ENCODE measurements at places on chromosomes 5 and 9.
A peak's percentile ranks its signal among the peaks of the same experiment; 100 is the strongest.

GRCh38 chr5:26856238-26856637 lies 182.1 kb downstream of the CDH9 start:
- no peak for DNase-seq

GRCh38 chr9:114146735-114147134 lies 8.6 kb upstream of the COL27A1 start:
- DNase-seq = no peak

DNA sequence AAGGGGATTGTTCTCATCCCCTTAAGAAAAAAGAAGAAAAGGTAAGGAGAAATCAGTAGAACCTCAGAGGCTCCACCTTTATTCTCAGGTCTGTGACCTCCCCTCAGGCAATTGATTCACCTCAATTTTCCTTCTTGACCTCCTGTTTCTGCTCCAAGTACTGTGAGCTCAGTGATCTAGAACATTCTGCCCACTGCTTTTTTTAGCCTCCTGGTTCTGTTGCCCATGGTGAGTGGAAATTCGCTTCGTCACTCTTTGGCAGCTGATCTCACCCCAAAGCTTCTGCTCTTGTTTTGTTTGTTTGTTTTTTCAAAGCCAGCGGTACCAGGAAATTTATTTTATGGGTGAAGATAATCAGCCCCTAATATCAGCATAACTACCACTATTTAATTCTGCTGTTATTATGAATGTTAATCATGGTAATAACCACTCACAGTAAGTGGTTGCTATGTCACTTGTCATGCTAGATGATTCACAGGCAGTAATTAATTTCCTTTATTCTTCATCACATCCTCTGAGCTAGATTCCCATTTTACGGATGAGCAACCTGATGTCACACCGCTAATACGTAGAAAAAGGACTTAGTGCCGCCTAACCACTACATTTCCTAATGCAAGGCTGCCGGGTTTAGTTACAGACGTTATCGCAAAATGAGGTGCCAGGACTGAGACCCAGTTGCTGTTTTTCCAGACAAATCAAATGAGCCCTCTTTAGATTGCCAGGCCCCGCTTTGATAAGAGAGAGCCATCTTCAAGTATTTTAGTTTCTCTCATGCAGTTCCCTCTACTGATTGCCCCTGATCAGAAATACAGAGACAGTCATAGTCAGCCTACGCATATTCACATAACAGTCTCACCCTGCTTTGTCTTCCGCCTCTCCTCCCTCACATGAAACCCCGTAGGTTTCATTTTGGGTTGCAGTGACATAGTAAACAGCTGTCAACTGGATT lies 78.2 kb downstream of the CYFIP2 start:
- no peak for DNase-seq

DNA sequence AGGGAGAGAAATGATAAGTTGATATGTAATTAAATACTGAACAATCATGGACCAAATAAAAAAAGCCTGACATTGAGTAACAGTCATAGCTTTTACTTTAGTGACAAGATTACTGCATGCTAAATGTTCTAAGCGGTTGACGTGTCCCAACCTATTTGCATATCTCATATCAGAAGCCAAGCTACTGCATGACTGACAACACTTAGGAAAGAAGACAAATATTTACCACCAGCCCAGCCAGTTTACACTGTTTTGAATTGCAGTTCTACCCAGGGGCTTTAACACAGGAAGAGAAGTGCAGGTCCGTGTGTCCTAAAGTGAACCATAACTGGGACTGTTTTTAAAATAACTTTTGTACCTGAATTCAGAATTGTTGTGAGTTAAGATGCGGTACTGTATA lies 219.9 kb downstream of the PRDM9 start:
- peak; percentile 81 for DNase-seq

DNA sequence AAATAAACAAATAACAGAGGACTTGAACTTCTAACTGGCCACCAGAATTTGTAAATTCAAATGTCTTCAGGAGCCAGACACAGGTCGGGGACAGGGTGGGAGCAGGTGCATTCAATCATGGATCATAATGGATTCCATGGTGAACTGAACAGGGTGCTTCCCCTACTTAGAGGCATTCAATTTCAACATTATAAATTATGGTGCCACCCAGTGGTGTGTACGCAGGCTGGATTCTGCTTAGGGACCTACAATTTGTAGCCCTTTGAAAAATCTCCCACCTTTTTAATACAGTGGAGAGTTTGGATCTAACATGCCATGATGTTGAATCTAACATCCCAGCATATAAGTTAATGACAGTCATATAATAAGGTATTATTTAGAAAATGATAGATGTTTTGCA lies 22.3 kb downstream of the KLF9 start:
- DNase-seq = no peak

- no peak for DNase-seq
Observed at GRCh38 chr9:6410633-6411032, 2.4 kb upstream of the UHRF2 start.

GRCh38 chr9:32351845-32352244 lies 32.6 kb upstream of the ACO1 start:
- DNase-seq = no peak

DNA sequence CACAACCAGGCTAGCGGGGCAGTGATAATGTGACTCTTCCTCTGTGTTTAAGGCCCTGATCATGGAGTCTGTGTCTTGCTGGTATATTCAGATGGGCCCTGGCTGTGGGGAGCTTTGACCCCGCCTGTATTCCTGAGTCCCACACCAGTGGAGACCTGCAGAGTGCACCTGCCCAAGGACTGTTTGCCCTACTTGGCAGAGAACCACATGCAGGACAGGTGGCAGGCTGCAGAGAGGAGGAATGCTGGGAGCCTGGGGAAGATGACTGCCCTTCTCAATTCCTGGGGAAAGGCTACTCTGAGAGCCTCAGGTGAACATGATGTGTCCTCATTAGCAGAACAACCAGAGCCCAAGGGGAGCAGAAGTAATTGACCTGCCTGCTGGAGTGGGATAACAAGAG lies 36.2 kb downstream of the IARS1 start:
- DNase-seq = no peak

All from NCI-H2081 treated with DMSO at 0.1 percent for 48 hours (cell line).